ENCODE measurements at places on chromosomes 12 and 14.

DNA sequence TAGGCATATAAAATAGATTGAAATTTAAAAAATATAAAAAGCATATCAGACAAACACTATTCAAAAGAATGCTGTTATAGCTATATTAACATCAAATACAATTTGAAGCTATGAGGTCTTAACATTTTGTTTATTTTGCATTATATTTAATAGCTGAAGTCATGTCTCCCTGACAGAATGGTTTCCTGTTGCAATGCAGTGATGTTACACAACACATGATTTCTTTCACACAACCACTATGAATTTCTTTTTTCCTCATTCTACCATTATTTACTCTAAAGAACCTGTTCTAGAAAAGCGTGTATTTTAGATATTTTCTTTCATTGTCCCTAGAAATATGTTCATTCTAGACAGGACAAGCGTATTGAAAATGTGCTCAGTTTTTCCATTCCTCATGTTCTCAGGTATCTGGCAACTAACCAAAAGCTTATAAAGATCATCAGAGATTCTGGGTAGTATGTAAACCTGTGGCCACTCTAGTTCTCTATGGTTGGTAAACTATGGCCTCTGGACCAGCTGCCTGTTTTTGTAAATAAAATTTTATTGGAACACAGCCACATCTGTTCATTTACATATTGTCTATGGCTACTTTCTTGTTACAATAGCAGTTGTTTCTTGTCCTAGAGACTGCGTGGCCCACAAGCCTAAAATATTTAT is 183.8 kb downstream of the FOXA1 start:
- no peak overlapping the region for H3K4me3 ChIP-seq
- no peaks in the 10 kb centered on the region for H3K4me1 ChIP-seq
- no peak for DNase-seq
- H3K27ac ChIP-seq: no peak overlapping the region

DNA sequence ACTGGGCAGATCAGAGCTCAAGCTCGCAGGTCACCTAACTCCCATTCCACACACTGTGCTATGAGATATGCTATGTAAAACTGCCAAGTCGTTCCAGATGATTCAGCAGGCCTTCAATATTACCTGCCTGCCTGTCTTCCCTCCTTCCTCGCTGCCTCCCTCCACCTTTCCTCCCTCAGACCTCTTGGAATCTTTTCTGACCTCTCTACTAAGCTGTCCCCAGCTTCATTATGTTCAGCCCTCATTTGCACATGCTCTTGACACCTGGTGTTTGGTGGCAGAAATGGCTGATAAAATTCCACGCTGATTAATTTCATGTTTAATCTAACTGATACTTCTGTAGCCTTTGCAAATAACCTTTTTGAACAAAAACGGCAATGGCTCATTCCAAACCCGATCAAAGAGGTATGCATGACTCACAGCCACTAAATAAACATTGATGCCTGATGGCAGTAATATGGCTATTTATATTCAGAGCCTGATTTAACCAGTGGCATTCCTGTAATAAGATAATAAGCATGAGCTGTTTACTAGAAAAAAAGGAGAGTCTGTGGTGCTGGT is 130.8 kb upstream of the EGLN3 start:
- no peak overlapping the region for H3K4me3 ChIP-seq
- H3K27ac ChIP-seq: peak overlapping the region; percentile 63
- H3K27me3 ChIP-seq: no peaks in the 10 kb centered on the region
- no peaks in the 10 kb centered on the region for H3K36me3 ChIP-seq
- DNase-seq: peak; percentile 88
- peaks cover 22% of the 10 kb centered on the region for H3K4me1 ChIP-seq

GRCh38 chr12:114123108-114123507 is 157.0 kb upstream of the RBM19 start:
- no peaks in the 10 kb centered on the region for H3K36me3 ChIP-seq

DNA sequence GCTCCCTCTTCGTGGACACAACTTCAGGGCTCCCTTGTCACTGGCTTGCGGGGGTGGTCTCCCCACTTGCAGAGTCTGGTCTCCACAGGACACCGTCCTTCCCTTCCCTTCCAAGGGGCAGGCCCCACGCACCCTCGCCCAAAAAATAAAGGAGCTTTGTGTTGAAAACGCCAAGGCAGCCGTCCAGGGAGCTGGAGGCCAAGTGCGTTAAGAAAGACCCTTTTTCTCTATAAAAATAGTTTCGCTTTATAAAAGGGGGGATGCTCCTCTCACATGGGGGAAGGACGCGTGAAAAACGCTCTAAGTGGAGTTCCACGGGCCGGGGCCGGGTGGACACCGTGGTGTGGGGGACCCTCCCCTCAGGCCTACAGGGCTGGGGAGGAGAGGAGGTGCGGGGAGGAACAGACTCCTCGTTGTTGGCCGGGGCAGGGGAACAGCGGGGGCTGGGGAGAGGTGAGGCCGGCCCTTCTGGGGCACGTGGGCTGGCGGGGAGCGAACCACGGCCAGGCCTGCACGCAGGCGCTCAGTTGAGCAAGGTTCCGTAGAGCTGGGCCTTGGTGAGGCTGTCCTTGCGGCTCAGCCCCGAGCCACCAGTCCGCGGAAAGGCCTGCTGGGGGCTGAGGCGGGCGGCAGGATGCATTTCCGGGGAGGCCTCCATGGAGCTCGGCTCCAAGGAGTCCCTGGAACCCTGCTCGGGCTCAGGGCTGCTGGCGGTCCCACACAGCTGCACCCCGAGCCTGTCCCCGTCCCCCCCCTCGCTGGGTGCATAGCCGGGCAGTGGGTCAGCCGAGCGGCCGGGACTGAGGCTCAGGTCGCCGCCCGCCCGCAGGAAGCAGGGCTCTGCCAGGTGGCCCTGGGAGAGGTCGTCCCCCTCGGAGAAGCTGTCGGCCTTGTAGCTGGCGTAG is 49.5 kb downstream of the BEGAIN start:
- H3K4me3 ChIP-seq: no peak overlapping the region
- H3K4me1 ChIP-seq: peaks cover 7% of the 10 kb centered on the region
- H3K36me3 ChIP-seq: no peaks in the 10 kb centered on the region
- no peak overlapping the region for H3K27ac ChIP-seq
- no peak for DNase-seq
- no peaks in the 10 kb centered on the region for H3K27me3 ChIP-seq

DNA sequence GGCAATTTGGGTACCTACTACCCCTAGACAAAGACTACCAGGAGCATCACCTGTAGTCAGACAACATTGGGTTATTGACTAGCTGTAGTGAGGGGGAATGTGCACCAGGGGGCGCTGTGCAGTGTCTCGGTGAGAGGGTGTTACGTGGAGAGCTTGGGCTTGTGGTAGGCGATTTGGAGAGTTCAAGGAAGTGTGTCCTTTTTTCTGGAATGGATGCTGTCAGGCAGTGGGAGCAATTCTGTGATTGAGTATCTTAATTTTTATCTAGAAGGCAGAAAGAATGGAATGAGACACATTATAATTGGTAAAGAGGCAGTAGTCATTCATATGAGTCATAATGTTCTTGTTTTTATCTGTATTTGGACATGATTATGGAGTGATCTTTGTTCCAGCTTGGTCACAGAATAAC is 187.7 kb downstream of the GALC start:
- H3K36me3 ChIP-seq: no peaks in the 10 kb centered on the region
- peaks cover 3% of the 10 kb centered on the region for H3K4me1 ChIP-seq
- no peak overlapping the region for H3K4me3 ChIP-seq
- DNase-seq: peak; percentile 72

- H3K27ac ChIP-seq: peak overlapping the region; percentile 87
- peak; percentile 89 for DNase-seq
- H3K4me1 ChIP-seq: peaks cover 28% of the 10 kb centered on the region
- no peak overlapping the region for H3K4me3 ChIP-seq
- H3K36me3 ChIP-seq: no peaks in the 10 kb centered on the region
- H3K27me3 ChIP-seq: no peaks in the 10 kb centered on the region
Observed at GRCh38 chr12:12803186-12803585, 10.0 kb upstream of the DDX47 start.

- DNase-seq: no peak
- H3K4me1 ChIP-seq: peaks cover 29% of the 10 kb centered on the region
- H3K27me3 ChIP-seq: no peaks in the 10 kb centered on the region
- H3K4me3 ChIP-seq: no peak overlapping the region
- peak overlapping the region; percentile 93 for H3K27ac ChIP-seq
Observed at GRCh38 chr14:56198438-56198837, 80.2 kb downstream of the PELI2 start.

DNA sequence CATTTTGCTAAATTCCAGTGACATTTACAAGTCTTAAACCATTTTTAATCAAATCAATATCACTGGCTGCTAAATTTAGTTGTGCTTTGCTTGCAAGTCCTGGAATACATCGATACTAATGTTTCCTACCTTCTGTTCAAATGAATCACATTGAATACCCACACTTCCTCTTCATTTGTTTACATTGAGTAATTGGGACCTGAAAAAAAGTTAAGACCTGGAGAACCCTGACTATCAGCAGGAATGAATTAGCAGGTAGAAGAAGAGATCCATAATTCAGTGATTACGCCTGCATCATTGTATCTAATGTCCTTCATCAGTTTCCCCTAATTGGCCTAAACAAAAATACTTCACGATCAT is 369.3 kb downstream of the ETNK1 start:
- no peak overlapping the region for H3K27ac ChIP-seq
- no peaks in the 10 kb centered on the region for H3K36me3 ChIP-seq
- DNase-seq: no peak
- H3K4me3 ChIP-seq: no peak overlapping the region
- H3K27me3 ChIP-seq: no peaks in the 10 kb centered on the region
- no peaks in the 10 kb centered on the region for H3K4me1 ChIP-seq

DNA sequence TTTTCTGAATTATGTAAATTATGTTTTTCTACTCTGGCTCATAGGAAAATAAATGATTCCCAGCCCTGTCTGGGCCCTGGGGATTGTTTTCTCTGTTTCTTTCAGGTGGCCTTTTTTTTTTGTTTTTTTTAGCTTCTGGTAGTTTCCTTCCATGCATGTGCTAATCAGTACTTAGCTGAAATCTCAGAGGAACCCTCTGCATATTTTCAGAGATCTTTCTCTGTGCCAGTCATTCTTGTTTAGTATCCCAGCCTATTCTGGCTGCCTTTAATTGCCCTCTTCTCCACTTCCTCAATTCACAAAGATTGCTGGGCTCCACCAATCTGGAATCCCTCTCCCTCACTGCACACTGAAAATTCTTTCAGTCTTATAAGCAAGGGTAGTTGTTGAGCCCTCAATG is 46.9 kb downstream of the CNOT2 start:
- no peak overlapping the region for H3K4me3 ChIP-seq
- H3K4me1 ChIP-seq: no peaks in the 10 kb centered on the region
- peaks cover 4% of the 10 kb centered on the region for H3K36me3 ChIP-seq
- no peak overlapping the region for H3K27ac ChIP-seq

GRCh38 chr12:109720152-109720856 is 6.7 kb downstream of the FAM222A start:
- H3K4me1 ChIP-seq: no peaks in the 10 kb centered on the region
- H3K4me3 ChIP-seq: no peak overlapping the region
- H3K27me3 ChIP-seq: peaks cover 51% of the 10 kb centered on the region
- no peak for DNase-seq
- H3K36me3 ChIP-seq: no peaks in the 10 kb centered on the region
- H3K27ac ChIP-seq: no peak overlapping the region

DNA sequence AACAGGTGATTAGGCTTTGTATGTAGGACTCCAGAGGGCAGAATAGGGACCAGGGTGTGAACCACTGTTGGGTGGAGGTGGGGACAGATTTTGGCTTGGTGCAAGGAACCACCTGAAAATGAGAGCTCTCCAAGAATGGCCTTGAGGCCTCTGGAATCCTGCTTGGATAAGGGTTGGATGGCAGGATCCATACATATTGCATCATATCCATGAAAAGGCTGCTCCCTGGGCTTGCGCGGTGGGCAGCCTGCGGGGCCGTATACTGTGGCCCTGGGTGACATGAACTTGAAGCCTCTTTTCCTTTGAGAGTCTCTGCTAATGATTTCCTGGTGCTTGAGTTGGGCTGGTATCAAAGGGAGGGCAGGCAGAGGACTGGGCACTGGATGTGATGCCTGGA is 1.3 kb upstream of the SLC10A1 start:
- H3K4me1 ChIP-seq: no peaks in the 10 kb centered on the region
- H3K4me3 ChIP-seq: no peak overlapping the region
- DNase-seq: no peak
- no peak overlapping the region for H3K27ac ChIP-seq

- no peak overlapping the region for H3K4me3 ChIP-seq
- no peaks in the 10 kb centered on the region for H3K27me3 ChIP-seq
- no peaks in the 10 kb centered on the region for H3K36me3 ChIP-seq
- H3K4me1 ChIP-seq: no peaks in the 10 kb centered on the region
- no peak overlapping the region for H3K27ac ChIP-seq
Observed at GRCh38 chr14:31286456-31287293, 79.1 kb upstream of the HECTD1 start.

- no peaks in the 10 kb centered on the region for H3K4me1 ChIP-seq
- no peak overlapping the region for H3K4me3 ChIP-seq
- H3K27ac ChIP-seq: no peak overlapping the region
- H3K27me3 ChIP-seq: no peaks in the 10 kb centered on the region
Observed at GRCh38 chr14:70152704-70153103, 36.0 kb downstream of the SLC8A3 start.

DNA sequence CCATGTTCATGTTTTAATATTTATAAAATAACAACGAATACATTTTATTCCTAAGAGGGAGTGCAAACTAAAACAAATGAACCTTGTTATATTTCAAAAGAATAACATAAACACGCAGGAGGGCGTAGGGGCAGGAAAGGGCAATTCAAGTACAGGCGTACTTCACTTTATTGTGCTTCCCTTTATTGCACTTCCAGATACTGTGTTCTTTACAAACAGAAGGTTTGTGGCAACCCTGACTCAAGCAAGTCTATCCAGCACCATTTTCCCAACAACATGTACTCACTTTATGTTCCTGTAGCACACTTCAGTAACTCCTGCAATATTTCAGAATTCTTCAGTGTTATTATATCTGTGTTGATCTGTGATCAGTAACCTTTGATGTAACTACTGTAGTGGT is 84.6 kb upstream of the PLEKHA5 start:
- no peaks in the 10 kb centered on the region for H3K4me1 ChIP-seq
- H3K4me3 ChIP-seq: no peak overlapping the region
- no peaks in the 10 kb centered on the region for H3K36me3 ChIP-seq
- H3K27me3 ChIP-seq: no peaks in the 10 kb centered on the region
- no peak for DNase-seq

GRCh38 chr14:24680516-24680915 is 46.5 kb upstream of the GZMB start:
- no peaks in the 10 kb centered on the region for H3K27me3 ChIP-seq
- no peak overlapping the region for H3K4me3 ChIP-seq
- DNase-seq: no peak
- no peaks in the 10 kb centered on the region for H3K36me3 ChIP-seq

GRCh38 chr14:69960296-69960695 is 81.1 kb downstream of the SMOC1 start:
- DNase-seq: no peak
- no peaks in the 10 kb centered on the region for H3K27me3 ChIP-seq
- no peak overlapping the region for H3K4me3 ChIP-seq
